ENCODE measurements at places on chromosomes 11 and 22. TPM values are rescaled to one million over a fixed set of nuclear protein-coding genes. Genes with fewer than 3 reads are reported as not detected.

Gene ACR
- not detected for total RNA-seq

Gene FERMT3
- 207 TPM for total RNA-seq

Gene OR51B4
- not detected for total RNA-seq

Gene KCNC1
- not detected for total RNA-seq

Gene OLFML1
- total RNA-seq: not detected

Gene MUC6
- not detected for total RNA-seq

Gene SLC25A45
- total RNA-seq: 40.9 TPM

Gene TEX12
- total RNA-seq: 0.35 TPM

Gene TMA7B
- 4.7 TPM for total RNA-seq

Gene ART5
- not detected for total RNA-seq

Gene KCNA4
- total RNA-seq: not detected

Gene ANKK1
- total RNA-seq: 0.15 TPM

Data from activated CD4-positive, alpha-beta T cell treated with anti-CD3 and anti-CD28 coated beads, Interleukin-2, amount 10 ng/mL, durations not matched to agents 7 days and 5 days (primary cell).